WTC11 (cell line): ENCODE measurements at places on chromosomes 6 and 20. TPM values are rescaled to one million over a fixed set of nuclear protein-coding genes. Genes with fewer than 3 reads are reported as not detected.

GRCh38 chr6:4676016-4676415 lies 100.2 kb upstream of the CDYL start:
- H3K4me1 ChIP-seq, result peaks cover 30% of the 10 kb centered on the region
- no peak overlapping the region for H3K4me3 ChIP-seq
- no peak overlapping the region for H3K27ac ChIP-seq
- no peaks in the 10 kb centered on the region for H3K36me3 ChIP-seq
- H3K27me3 ChIP-seq, result peaks cover 7% of the 10 kb centered on the region
- DNase-seq, result no peak

GRCh38 chr6:33391922-33392594 lies 435 bp downstream of the KIFC1 start:
- peaks cover 34% of the 10 kb centered on the region for H3K4me1 ChIP-seq
- H3K27ac ChIP-seq, result peak overlapping the region; percentile 99

DNA sequence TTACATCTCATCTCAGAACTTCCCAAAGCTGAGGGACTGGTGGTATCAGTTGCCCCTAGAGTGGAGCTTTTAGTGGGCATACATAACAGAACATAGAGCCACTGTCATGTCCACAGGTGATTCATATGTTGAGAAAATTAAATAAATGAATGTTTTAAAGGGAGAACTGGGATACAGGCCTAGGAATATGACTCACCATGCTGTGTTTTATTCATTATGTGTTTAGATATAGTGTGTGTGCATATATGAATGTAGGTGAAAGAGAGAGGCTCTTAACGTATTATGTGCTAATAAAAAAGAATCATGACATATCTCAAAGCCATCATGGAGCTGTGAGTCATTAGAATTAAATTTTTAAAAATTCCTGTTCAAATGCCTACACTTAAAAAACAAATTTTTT lies 332.2 kb upstream of the RSPO3 start:
- H3K27me3 ChIP-seq, result no peaks in the 10 kb centered on the region
- no peak overlapping the region for H3K27ac ChIP-seq
- no peaks in the 10 kb centered on the region for H3K36me3 ChIP-seq

GRCh38 chr6:160227038-160227768 lies 31.4 kb downstream of the SLC22A2 start:
- H3K27me3 ChIP-seq, result peaks cover 10% of the 10 kb centered on the region
- no peak overlapping the region for H3K4me3 ChIP-seq
- peak overlapping the region; percentile 89 for H3K27ac ChIP-seq
- DNase-seq, result no peak

- DNase-seq, result no peak
- peaks cover 1% of the 10 kb centered on the region; the same call in 1 of the 2 replicates for H3K27me3 ChIP-seq
- H3K4me3 ChIP-seq, result no peak overlapping the region
These were observed 193.9 kb upstream of the MOCS1 start for GRCh38 chr6:40128127-40128526.

- no peak for DNase-seq
- no peak overlapping the region for H3K27ac ChIP-seq
- H3K27me3 ChIP-seq, result peaks cover 11% of the 10 kb centered on the region
- peaks cover 20% of the 10 kb centered on the region for H3K4me1 ChIP-seq
- H3K36me3 ChIP-seq, result peaks cover 12% of the 10 kb centered on the region
- H3K4me3 ChIP-seq, result no peak overlapping the region
These were observed 9.2 kb upstream of the SIRPG start for GRCh38 chr20:1666802-1667201.

GRCh38 chr6:53273370-53273769 lies 75.4 kb downstream of the ELOVL5 start:
- no peaks in the 10 kb centered on the region for H3K27me3 ChIP-seq
- H3K4me1 ChIP-seq, result no peaks in the 10 kb centered on the region
- H3K4me3 ChIP-seq, result no peak overlapping the region
- H3K36me3 ChIP-seq, result peaks cover 70% of the 10 kb centered on the region
- peak; percentile 16 for DNase-seq
- no peak overlapping the region for H3K27ac ChIP-seq

DNA sequence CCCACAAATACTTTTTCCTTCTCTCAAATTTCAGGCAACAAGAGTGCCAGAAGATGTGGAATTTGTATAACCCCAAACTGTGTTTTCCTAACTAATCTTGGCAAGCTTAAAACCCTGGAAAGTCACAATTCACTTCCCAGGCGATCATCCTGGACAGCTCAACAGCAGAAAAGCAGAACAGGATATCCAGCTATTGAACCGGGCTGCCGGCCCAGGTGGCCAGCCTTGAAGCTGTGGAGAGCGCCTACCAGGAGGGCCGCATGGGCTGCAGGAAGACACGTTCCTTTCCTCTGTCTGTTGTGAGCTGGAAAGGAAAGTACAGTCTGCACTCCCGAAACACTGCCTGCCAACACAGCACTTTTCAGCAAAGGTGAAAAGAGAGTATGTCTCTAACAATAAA lies 719.7 kb upstream of the MARCKS start:
- peaks cover 4% of the 10 kb centered on the region; the same call in 1 of the 2 replicates for H3K4me1 ChIP-seq
- no peaks in the 10 kb centered on the region for H3K27me3 ChIP-seq
- H3K36me3 ChIP-seq, result no peaks in the 10 kb centered on the region
- no peak overlapping the region for H3K27ac ChIP-seq
- no peak overlapping the region for H3K4me3 ChIP-seq

The ADIG gene
- total RNA-seq, result not detected in 3 replicates

The CCDC170 gene
- 0.25 to 0.57 TPM (median 0.26 TPM) in 3 replicates for total RNA-seq

The RBPJL gene
- total RNA-seq, result 0.78 to 0.85 TPM (median 0.80 TPM) in 3 replicates

The MDFI gene
- total RNA-seq, result 63.2 to 86.2 TPM (median 74.6 TPM) in 3 replicates
